Activated effector memory CD4-positive, alpha-beta T cell treated with Interleukin-2 at 50 U/mL for 16 hours (primary cell): ENCODE measurements at places on chromosomes 7 and 10.

- DNase-seq: no peak
These were observed 192.9 kb downstream of the PTPN20 start for GRCh38 chr10:47104151-47104605.

DNA sequence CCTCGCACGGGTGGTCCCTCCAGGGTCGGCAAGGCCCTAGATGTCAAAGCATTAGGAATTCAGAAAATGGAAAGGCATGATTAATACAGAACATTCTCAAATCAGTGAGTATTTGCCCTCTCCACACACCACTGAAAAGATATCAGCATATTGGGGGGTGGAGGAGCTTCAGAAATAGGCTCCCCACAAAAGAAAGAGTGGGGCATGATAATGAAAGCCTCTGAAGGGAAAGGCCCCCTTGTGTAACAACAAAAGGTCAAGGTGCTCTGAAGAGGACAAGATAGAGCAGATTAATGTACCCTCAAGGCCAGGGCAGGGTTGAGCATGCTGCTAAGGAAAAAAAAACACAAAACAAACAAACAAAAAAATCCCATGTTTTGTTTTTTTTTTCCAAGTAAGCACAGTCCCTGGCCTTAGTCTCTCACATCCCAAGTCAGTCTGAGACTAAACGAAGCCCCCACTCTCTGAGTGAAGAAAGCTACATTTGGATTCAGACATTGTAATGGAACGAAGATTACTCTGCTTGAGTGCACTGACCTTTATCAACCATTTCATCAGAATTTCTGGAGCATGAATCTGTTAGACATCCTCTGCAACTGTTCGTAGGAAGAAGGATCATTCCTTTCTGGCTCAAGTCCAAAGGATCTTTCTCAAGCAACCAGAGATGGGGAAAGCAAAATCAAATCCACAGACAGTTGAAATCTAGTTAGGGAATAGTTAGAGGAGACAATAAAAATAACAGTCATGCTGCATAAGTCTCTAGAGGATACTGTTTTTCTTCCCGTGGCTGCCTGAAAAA is 27.4 kb upstream of the DGKI start:
- no peak for DNase-seq

DNA sequence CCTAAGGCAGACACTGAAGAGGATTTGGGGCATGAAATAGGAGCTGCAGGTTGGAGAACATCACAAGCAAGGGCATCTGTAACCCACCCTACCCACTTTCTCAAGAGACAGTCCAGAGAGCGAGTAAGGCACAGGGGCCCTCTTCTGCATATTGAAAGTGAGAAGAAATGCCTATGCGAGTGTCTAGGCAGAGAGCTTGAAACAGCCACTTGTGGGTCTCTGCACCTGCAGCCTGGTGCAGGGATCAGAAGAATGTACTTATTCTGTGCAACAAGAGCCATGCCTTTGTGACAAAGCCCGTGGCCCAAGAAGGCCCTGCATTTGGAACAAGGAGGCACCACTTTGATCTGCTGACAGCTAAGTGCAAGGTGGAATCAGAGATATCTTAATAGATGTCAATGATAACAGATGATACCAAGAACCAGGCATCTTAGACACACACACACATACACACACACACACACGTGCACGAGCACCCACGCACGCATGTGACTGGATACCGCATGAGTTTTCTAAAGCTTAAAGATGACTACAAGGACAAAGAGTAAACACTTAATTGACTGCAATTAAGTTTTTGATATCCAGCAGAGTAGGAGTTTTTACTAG is 89.3 kb downstream of the NPSR1 start:
- DNase-seq: no peak

DNA sequence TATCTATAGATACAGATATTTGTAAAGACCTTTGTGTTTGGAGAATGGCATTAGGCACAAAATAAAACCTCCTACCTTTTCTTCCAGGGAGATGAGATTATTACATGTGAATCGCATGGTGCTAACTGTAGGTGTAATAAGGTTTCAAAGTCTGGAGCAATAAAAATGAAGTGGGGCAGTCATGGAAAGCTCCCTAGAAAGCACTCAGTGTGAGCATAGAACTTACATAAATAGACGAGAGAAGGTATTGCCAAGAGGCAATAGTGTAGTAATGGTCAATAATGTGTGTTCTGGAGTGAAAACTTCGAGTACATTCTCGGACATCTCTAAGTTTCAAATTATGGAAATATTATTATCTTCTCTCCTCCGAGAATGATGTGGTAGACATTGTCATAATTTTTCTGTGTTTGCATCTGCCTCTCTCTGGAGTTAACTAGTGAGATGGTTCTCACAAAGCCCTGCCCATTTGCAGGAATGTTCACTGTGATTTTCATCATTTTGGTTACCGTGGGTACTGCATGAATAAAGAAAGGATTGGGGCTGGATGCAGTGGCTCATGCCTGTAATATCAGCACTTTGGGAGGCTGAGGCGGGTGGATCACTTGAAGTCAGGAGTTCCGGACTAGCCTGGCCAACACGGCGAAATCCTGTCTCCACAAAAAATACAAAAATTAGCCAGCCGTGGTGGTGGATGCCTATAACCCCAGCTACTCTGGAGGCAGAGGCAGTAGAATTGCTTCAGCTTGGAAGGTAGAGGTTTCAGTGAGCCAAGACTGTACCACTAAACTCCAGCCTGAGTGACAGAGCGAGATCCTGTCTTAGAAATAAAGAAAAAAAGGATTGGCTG is 10.6 kb downstream of the VIM start:
- no peak for DNase-seq

- no peak for DNase-seq
These were observed 706.0 kb upstream of the AUTS2 start for GRCh38 chr7:68892236-68892635.

DNA sequence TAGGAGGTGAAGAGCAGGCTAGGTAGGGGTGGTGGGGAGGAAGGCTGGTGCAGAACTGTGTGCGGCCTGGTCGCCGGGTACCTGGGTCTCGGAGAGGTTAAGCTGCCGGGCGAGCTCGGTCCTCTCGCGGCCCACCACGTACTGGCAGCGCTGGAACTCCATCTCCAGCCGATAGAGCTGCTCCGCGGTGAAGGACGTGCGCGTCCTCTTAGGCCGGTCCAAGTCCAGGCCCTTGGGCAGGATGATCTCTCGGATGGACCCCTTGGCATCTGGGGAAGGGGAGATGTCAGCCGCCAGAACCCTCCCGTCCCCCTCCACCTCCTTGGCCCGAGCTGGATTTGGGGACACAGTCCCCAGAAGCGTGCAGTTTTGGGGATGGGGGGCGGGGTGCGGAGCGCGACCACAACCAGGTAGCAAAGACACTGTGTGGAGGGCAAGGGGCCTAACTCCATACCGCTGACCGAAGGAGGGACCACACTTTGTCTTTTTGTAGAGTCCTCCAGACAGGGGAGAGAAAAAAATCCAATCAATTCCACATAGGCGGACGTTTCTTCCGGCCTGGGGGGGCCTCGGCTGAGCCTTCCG is 1.6 kb downstream of the VAX1 start:
- no peak for DNase-seq

DNA sequence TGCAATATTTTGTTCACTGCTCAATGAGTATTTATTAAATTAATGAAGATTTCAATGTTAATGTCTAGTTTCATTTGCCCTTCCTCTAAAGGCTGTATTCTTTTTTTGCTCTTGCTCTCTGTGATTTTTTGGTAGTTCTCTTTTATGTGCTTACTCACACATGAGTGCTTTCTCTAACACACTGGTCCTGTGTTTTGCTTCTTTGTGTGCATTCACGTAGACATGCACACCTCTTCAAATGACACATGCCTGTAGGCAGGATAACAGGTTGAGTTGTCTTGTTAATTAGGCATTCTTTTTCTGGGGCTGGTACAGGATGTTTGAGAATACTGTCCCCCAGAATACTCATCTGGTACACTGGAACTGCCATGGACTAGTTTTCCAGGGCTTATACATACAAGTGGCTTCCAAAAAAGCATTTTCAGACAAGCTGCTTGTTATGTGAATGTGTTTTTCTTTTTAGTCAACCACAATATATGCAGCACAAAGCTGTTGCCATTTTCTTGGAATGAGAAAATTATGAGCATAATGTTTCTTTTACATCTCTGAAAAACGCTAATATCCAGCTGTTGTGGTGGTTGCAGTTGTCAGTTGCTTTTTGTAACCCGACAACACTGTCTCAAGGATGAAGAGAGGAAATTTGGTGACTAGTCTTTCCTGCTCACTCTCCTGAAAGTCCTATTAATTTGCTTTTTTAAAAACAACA is 416.4 kb downstream of the AUTS2 start:
- no peak for DNase-seq
